T1000 (cell line): ENCODE measurements at places on chromosomes 7 and 10.
A peak's percentile ranks its signal among the peaks of the same experiment; 100 is the strongest.

DNA sequence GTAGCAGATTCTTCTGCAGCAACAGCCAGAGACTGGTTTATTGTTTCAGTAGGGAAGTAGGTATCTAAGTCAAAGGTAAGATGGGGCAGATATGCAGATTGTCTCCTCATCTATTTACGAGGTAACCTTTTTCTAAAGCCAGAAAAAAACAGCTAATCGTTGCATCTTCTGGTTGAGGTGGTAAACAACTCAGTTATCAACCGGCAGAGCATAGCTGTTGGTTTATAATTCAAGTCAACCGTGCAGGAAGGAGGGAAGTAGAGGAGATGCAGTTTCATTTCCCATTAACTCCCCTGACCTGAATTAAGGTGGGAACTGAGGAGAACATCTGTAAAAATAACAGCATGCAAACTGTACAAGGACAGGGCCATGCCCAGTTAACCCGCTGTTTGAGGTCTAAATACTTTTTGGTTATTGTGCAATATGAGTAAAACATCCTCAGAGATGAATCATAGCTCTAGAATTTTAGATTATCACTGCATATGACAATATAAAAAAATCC is 156.5 kb upstream of the ITGB1 start:
- DNase-seq = no peak

DNA sequence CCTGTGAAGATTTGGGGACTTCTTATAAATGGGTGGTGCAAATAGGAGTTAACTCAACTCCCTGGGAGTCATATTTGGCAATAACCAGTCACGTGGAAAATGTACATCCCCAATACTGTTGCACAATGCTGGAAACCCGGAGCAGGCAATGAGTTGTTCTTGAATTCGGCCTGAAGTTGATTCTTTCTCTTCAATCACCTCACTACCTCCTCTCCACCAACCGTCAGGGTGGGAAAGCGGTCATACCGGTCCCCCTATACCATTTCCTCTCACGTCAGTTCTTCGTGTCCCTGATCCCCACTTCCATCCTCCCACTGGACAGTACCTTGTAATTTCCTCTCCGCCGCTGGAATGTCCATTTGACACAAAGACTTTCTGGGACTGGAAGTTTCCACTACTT is 2.8 kb downstream of the GIMAP5 start:
- DNase-seq = no peak

DNA sequence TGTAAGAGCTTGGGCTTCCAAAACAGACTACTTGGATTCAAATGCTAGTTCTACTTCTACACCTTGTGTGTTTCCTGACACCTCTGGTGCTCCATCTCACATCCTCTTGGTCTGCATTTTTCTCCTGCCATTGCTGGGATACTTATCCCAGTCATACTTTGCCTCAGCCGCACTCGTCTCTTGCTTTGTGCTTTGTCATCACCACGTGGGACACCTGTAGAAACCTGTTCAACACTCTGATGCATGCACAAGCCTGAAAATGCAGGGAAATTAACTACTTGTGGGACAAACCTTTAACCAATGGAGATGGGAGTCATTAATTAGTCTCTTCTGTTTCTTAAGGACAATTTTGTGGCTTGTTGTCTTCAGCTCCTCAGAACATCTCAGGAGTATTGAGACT is 94.2 kb upstream of the PHYHIPL start:
- no peak for DNase-seq

GRCh38 chr7:123047955-123048354 is 52.5 kb upstream of the TAS2R16 start:
- DNase-seq = no peak

GRCh38 chr7:104805449-104806317 is 208.3 kb upstream of the KMT2E start:
- no peak for DNase-seq

- DNase-seq = no peak
Observed at GRCh38 chr7:108200326-108200725, 70.2 kb upstream of the LAMB4 start.

GRCh38 chr10:5155951-5156350 is 29.0 kb downstream of the AKR1C8 start:
- no peak for DNase-seq

- DNase-seq = no peak
Observed at GRCh38 chr7:96992192-96993005, 13.0 kb upstream of the DLX6 start.

GRCh38 chr10:70964245-70964644 is 75.9 kb upstream of the PCBD1 start:
- DNase-seq = no peak

GRCh38 chr10:98141484-98142073 is 7.1 kb downstream of the R3HCC1L start:
- DNase-seq = no peak

- no peak for DNase-seq
Observed at GRCh38 chr7:14894826-14895225, 7.7 kb downstream of the DGKB start.

DNA sequence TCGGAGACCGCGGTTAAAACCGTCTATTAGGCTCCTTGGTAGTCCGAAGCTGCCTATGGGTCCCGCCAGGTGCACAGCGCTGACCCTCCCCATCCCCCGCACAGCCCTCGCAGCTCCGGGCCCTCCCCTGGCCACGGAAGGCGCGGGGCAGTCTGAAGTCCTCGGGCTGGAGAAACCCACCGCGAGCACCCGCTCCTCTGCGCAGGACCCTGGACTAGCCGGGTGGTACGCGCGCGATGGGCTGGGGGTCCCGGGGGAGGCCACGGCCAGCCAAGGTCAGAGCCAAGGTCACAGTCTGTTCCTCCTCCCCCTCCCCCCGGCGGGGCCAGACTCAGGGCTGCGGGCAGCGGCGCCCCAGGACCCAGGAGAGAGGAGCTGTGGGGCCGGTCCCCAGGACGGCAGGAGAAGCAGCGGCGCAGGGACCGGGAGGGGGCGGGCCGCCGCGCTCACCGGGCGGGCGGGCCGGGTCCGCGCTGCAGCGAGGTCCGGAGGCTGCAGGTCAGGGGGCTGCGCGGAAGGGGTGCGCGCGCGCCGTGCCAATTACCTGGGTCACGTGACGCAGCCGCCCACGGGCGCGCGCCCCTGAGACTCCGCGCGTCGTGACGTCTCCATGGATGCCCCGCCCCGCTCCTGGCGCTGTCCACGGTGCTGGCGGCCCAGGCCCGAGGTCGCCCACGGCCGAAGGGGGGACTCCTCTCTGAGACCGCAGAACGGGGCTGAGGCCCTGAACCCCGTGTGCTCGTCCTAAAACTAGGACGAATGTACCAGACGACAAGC is at the start of gene OGDHL:
OGDHL (minus strand) TSS at position 535 of the 777 bp plus-strand sequence. CDS start 3,731 bp downstream, outside the sequence.
- peak; percentile 48 for DNase-seq

DNA sequence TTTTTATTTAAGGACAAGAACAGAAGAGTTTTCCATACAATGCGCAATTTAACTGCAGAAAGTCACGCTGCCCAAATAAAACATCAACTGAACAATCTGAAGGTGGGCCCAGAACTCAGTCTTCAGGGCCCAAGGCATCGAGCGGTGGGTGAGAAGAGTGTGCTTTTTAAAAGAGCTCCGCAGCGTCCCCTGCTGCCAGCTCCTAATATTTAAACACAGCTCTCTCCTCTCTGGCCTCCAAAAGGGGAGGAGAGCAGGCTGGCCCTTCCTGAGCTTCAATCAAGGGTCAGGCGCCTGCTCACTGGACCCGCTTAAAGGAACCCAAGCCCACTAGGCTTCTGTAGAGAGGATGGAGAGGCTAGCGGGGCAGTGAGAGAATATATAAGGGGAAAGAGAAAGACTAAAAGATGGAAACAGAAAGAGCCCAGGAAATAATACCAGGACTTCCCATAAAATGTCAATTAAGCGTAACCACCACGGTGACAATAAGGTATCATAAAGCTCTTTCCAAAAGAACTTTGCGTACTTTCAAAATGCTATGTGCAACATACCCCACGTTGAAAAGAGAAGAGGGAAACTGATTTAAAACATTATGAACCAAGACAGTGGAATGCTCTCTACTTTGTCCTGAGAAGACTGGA is 2.8 kb downstream of the FAM53B start:
- DNase-seq = peak; percentile 32

GRCh38 chr7:126203185-126203584 is 1049.6 kb downstream of the GRM8 start:
- DNase-seq = no peak

DNA sequence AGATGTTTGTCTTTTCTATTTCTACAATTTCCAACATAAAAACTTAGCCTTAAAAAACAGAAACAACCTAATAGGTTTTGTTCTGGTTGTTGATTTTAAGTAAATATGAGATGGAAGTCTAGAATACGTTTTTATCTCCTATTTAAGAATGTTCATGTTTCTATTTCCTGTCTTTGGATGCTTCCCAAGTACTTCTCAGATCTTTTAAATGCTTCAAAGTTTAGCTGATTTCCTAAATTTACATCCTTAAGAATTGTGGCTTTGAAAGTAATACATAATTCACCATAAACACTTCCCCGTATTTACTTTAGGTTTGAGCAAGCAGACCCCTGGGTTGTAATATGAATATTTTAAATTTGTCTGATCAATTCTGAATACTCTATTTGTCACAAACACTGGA is 70.5 kb downstream of the RAPGEF5 start:
- DNase-seq = no peak

GRCh38 chr7:45133877-45134276 is 22.4 kb upstream of the TBRG4 start:
- no peak for DNase-seq

DNA sequence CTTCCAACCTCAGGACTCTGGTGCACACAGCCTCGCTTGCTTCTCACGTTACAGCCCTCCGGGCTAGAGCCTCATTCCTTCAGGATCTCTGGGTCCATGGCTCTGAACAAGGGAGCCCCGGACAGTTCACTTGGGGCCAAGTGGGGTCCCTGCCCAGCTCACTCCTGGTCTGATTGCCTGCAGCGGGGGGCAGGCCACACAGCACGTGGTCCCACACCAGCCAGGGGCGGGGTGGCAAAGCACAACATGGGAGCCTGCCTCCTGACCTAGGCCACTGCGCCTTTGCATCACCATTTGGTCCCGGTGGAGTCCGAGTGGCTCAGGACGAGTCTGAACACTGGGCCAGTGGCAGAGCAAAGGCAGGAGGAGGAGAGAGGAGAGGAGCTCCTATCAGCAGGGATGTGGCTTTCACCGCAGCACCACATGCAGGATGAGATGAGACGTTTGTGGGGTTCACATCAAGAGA is 13.4 kb upstream of the CRYGN start:
- DNase-seq = no peak

GRCh38 chr10:130656582-130657133 is 520.5 kb downstream of the GLRX3 start:
- no peak for DNase-seq

DNA sequence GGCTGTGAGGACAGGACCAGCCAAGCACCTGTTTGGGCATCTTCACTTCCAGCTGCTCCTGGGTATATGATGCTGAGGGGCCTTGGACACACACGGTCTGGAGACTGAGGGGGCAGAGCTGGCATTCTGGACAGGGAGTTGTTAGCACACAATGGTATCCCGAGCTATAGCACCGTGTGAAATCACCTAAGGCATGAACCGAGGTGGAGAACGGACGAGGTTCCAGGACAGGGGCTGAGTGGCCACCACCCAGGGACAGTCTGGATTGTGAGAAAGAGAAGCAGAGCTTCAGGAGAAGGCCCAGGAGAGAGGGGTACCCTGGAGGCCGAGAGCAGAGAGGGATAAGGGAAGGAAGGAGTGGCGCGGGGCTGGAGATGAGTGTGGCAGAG is 571.8 kb downstream of the TCERG1L start:
- DNase-seq = no peak

DNA sequence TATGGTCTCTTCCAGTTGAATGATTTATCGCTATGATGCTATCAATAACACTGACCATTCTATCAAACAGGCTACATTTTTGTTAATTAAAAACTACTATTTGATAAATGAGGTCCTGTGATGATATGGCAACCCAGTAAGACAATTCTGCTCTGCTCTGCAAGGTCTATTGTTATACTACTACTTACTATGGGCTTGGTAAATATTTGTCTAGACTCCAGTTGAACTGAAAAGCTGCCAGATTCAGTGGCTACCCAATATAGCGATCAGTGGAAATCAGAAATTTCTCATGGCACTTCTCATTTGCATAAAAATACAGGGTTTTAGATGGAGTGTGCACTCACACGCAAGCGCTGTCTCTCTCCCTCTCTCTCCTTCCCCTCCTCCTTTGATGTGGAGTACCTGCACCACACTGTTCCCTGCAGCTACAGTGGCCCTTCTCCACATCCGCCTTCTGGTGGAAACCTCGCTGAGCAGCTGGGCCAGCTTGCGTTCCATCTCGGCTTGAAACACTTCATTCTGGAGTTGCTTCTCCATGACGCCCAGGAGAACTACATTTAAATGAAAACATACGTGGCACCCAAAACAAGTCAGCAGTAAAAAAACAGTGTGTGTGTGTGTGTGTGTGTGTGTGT is 77.9 kb downstream of the KIAA1549 start:
- no peak for DNase-seq

DNA sequence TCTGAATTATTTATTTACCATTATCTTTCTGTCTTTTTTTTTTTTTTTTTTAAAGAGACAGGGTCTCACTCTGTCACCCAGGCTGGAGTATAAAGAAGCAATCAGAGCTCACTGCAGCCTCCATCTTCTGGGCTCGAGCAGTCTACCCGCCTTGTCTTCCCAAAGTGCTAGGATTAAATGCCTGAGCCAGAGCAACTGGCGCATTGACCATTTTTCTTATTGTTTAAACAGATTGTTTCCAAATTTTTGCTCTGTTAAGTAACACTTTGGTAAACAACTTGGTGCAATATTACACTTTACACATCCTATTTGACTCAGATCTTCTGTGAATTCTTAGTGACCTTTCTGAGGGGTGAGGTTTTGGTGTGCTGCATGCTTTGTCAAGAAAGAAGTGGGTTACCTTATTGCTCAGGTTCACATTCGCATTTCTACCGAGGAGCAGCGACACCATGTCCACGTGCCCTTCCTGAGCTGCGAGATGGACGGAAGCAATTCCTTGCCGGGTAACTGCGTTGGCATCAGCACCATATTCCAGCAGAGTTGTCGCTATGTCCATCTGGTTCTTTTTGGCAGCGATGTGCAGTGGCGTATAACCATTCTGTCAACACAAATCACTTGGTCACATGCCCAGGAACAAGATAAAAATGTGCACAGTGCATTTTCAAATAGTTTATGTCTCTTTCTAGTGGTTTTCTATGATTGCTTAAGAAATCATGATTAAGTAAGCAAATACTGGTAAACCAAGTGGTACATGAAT is 203.2 kb downstream of the ANK3 start:
- no peak for DNase-seq

GRCh38 chr7:11135573-11135972 is 161.9 kb downstream of the PHF14 start:
- no peak for DNase-seq

GRCh38 chr7:87354749-87355148 is 9.3 kb downstream of the CROT start:
- DNase-seq = no peak

- no peak for DNase-seq
Observed at GRCh38 chr7:28800150-28800549, 158.0 kb downstream of the TRIL start.

DNA sequence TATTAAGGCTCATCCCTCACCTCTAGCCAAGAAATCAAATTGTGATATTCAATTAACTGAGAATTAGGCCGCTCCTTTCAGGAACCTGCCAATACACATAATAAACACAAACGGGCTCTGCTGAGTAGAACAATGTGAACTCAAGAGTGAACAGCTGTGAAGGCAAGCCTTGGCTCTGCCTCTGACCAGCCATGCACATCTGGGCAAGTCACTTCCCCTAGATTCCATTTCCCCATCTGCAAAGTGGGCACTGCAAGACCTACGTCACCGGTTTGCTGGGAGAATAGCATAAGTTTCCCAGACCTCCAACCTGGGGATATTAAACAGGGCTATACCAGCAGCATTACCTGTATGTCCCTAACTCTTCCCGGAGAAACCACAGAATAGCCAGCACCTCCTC is 355.2 kb downstream of the TNS3 start:
- no peak for DNase-seq
